ENCODE measurements at places on chromosomes 1 and 21. TPM values are rescaled to one million over a fixed set of nuclear protein-coding genes. Genes with fewer than 3 reads are reported as not detected.
A peak's percentile ranks its signal among the peaks of the same experiment; 100 is the strongest.

BRDT gene
- total RNA-seq: not detected

UMODL1 gene
- total RNA-seq: not detected

G0S2 gene
- total RNA-seq: not detected

OR2AK2 gene
- not detected for total RNA-seq

AGT gene
- 7.6 TPM for total RNA-seq

IGSF9 gene
- total RNA-seq: 1.2 TPM

FNBP1L gene
- total RNA-seq: 88.1 TPM

APOBEC4 gene
- 0.40 TPM for total RNA-seq

UBASH3A gene
- total RNA-seq: 0.79 TPM

BATF3 gene
- 3.5 TPM for total RNA-seq

- H3K27me3 ChIP-seq: no peaks in the 10 kb centered on the region
- H3K27ac ChIP-seq: peak overlapping the region; percentile 79
- H3K4me1 ChIP-seq: peaks cover 30% of the 10 kb centered on the region
- H3K36me3 ChIP-seq: no peaks in the 10 kb centered on the region
These were observed 96.0 kb upstream of the BMP8A start for GRCh38 chr1:39395357-39395831.

DNA sequence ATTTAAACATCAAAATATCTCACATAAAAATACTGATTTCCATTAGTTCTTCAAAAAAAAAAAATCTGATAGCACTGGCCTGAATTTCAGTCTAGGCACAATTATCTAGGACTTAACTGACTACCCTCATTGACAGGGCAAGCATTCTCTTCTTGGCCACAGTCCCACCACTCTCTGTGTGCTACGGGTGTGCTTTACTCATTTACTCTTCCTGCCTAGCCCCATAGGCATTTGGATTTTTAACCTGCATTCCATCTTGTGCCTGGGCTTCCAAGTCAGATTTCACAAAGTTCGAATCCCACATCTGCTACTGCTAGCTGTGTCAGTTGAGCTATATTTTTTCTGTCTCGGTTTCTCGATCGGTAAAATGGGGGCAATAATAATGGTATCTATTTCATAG is 38.0 kb downstream of the PTPN14 start:
- no peaks in the 10 kb centered on the region for H3K36me3 ChIP-seq
- no peaks in the 10 kb centered on the region for H3K4me1 ChIP-seq
- no peak overlapping the region for H3K4me3 ChIP-seq
- DNase-seq: no peak

- no peaks in the 10 kb centered on the region for H3K27me3 ChIP-seq
- no peak overlapping the region for H3K4me3 ChIP-seq
- H3K4me1 ChIP-seq: no peaks in the 10 kb centered on the region
- H3K36me3 ChIP-seq: no peaks in the 10 kb centered on the region
- no peak overlapping the region for H3K27ac ChIP-seq
These were observed 235.0 kb downstream of the PTGER3 start for GRCh38 chr1:70812442-70813109.

GRCh38 chr21:36743008-36743407 is 44.1 kb downstream of the SIM2 start:
- H3K27me3 ChIP-seq: no peaks in the 10 kb centered on the region
- DNase-seq: no peak
- peaks cover 1% of the 10 kb centered on the region for H3K4me1 ChIP-seq
- no peaks in the 10 kb centered on the region for H3K36me3 ChIP-seq
- H3K4me3 ChIP-seq: no peak overlapping the region
- no peak overlapping the region for H3K27ac ChIP-seq

GRCh38 chr21:45846373-45847160 is 135.0 kb upstream of the COL6A1 start:
- H3K36me3 ChIP-seq: no peaks in the 10 kb centered on the region
- no peak overlapping the region for H3K4me3 ChIP-seq
- no peaks in the 10 kb centered on the region for H3K4me1 ChIP-seq
- DNase-seq: peak; percentile 68
- no peaks in the 10 kb centered on the region for H3K27me3 ChIP-seq

GRCh38 chr1:208528578-208529240 is 284.5 kb upstream of the PLXNA2 start:
- H3K27ac ChIP-seq: no peak overlapping the region
- no peak for DNase-seq
- H3K4me3 ChIP-seq: no peak overlapping the region
- H3K4me1 ChIP-seq: no peaks in the 10 kb centered on the region

- no peaks in the 10 kb centered on the region for H3K36me3 ChIP-seq
- H3K4me1 ChIP-seq: no peaks in the 10 kb centered on the region
These were observed 274.9 kb upstream of the LRRC7 start for GRCh38 chr1:69292833-69293232.

DNA sequence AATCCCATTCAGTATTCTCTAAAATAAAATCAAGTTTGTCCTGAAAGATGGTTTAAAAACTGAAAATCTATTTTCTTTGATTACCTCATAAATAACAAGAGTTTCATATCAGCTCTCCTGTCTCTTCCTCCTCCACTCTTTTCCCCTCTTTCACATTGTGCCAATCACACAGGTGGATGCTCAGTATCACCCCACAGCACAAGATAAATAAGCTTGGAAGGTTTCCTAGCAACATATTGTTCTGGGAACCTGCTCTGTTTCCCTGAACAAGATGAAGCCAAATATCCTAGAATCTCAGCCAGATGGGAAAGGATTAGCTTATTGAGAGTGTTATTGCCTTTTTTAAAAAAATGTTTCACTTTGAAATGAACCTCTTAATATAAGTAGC is 45.7 kb upstream of the CACYBP start:
- no peaks in the 10 kb centered on the region for H3K27me3 ChIP-seq
- no peak for DNase-seq
- no peaks in the 10 kb centered on the region for H3K4me1 ChIP-seq
- H3K36me3 ChIP-seq: no peaks in the 10 kb centered on the region

DNA sequence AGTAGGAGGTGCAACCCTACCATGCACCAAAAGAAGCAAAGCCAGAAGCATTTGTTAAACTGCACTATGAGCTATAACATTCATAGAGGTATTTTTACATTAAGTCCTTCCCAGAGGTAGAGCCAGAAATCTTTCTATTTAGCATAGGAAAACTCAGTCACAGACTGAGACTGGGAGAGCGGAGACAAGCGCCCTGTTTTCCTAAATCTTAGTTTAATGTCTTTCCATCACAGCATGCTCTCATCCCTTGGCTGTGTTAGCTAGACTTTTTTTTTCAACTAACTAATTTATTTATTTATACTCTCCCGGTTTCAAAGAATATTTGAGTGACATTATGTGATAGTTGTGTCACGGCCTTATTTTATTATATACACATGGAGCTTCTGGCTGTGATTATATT is 304.1 kb downstream of the LMX1A start:
- no peaks in the 10 kb centered on the region for H3K27me3 ChIP-seq
- no peak overlapping the region for H3K4me3 ChIP-seq
- no peak for DNase-seq
- H3K36me3 ChIP-seq: no peaks in the 10 kb centered on the region

DNA sequence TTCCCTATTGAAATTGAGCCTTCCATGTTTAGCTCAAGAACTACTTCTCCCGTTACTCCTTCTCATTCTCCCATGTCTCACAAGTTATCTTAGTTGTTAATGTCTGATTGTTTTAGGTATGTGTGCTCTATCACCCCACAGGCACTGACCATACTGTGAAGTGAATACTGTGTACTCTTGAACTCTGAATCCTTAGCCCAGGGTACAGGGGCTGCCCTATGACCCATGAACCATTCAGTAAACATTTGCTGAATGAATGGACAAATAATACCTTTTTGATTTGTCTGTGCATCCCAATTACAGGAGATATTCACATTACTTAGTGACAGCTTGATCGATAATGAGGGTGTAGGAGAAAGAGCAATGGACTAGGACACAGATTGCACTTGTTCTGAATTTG is 169.4 kb upstream of the BEND5 start:
- no peak for DNase-seq
- no peak overlapping the region for H3K4me3 ChIP-seq
- no peak overlapping the region for H3K27ac ChIP-seq
- H3K27me3 ChIP-seq: no peaks in the 10 kb centered on the region
- H3K4me1 ChIP-seq: no peaks in the 10 kb centered on the region

- H3K4me1 ChIP-seq: peaks cover 8% of the 10 kb centered on the region
- no peaks in the 10 kb centered on the region for H3K27me3 ChIP-seq
- H3K4me3 ChIP-seq: no peak overlapping the region
- no peak overlapping the region for H3K27ac ChIP-seq
These were observed 3.1 kb upstream of the SHISA4 start for GRCh38 chr1:201885531-201886075.

DNA sequence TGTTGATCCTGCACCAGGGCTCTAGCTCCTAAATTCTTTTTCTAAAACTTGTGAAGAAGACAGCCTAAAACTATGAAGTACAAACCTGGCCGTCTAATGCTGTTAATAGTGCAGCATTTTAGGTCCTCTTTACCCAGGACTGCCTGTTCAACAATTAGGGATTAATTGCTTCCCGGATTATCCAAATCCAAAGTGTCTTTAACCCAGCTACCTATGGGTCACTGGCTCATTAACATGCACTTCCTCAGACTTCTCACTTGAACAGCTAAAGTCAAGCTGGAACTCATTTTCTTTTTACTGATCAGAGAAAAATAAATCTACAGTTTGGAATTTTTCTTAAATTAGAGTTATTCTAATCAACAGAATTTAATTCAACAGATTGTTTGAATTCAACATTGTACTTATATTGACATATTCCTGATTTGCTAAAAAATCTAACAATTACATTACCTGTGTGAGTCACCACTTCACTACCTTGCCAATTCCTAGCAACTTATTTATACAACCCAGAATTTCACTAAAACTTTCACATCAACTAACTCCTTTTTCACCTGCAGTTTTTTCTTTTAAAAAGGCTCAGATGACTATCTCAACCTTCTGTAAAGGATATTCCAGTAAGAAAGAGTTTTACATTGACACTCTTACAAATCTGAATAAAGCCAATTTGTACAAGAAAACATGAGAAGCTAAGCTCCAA is 3.3 kb downstream of the HNRNPU start:
- H3K4me1 ChIP-seq: peaks cover 18% of the 10 kb centered on the region
- peak overlapping the region; percentile 94 for H3K4me3 ChIP-seq
- H3K27me3 ChIP-seq: no peaks in the 10 kb centered on the region
- no peak overlapping the region for H3K27ac ChIP-seq

DNA sequence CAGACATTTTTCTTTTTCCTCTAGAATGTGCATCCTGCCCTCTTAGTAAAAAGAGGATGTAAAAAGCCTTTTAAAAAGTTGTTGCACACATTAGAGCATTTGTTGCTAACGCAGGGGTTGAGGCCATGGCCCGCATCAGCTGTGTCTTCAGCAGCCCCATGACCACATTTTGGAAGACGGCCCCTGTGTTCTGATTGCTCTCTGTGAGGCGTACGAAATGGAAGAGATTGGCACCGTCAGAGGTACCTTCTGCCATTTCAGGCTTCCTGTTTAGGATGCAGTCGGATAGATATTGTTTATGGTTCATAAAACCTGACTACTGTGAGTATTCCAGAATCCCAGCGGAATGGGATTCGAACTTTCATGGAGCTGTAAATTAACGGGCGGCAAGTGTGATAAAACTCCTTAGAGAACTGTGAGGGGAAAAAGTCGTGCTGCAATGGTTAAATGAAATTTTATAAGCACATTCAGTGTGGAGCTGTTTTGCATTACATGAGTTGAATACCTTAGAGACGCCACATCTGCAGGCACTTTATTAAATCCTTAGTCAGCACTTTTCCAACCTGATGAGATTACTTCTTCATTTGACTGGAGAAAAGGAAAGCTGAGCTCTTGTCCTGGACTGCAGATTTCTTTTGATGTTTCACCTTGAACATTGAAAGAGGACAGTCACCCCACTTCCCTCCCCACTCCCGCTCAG is 273.9 kb downstream of the TM2D1 start:
- DNase-seq: no peak
- peaks cover 5% of the 10 kb centered on the region for H3K4me1 ChIP-seq
- no peaks in the 10 kb centered on the region for H3K36me3 ChIP-seq
- H3K27me3 ChIP-seq: no peaks in the 10 kb centered on the region
- no peak overlapping the region for H3K4me3 ChIP-seq
